ENCODE measurements at places on chromosomes 2 and 18.
A peak's percentile ranks its signal among the peaks of the same experiment; 100 is the strongest.

DNA sequence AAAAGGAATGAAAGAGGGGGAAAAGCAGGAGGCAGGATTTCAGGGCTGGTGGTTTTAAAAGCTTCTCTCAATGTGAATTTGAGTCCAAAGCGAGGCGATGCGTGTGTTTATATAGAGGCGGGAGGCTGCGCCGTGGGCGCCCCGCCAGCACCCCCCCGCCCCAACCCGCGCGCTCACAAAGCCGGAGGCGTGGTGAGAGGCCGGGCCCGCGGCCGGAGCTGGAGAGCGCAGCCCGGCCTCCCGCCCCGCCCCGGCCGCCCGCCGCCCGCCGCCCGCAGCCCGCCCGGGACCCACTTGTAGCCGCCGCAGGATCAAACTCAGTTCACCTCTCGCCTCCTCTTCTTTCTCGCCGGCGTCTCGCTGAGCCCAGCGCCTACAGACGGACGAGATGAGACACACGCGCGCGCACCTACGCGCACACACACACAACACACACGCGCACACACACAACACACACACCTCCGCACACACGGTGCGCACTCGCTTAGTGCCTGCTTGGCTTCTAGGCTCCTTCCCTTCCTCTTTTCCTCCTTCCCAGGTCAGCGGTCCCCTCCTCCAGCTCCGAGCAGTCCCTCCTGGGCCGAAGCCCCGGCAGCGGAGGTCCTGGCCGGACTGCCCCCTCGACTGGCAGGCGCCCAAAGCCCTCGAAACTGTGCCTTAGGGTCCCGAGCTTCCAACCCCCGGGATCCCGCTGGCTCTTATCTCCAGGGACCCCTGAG lies 1.3 kb upstream of the CYP26B1 start:
- peak; percentile 27 for DNase-seq

DNA sequence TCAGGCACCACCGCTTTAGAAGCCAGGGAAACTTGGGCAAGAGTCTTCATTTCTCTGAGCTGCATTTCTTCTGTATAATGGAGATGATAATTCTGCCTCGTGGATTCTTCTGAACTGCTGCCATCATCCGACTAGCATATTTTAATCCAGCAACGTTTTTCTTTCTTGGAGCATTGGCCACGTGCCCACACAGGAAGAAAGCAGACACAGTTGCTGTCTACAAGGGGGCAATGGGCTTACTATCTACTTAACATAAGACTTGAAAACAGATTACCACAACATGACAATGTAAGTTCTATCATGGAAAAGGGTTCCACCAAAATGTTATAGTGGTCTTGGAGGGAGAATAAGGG lies 176.5 kb downstream of the FAM210A start:
- no peak for DNase-seq

DNA sequence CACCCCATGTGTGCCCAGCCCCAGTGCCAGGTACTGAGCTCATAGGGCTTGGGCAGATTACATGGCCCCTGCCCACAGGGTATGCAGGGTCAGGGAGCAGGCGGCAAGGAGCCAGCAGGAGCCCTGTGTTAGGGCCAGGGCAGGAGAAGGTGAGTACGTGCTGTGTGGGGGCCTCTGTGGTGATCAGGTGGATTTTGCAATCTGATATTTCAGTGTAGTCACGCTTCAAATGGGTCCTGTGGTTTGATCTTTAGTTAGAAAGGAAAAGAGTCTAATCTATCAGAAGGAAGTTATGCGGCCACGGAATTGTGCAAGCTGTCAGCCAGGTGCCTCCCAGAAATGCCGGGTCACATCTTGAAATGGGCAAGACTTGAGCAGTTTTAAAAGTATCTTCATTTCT lies 13.9 kb downstream of the UBE2F start:
- no peak for DNase-seq

DNA sequence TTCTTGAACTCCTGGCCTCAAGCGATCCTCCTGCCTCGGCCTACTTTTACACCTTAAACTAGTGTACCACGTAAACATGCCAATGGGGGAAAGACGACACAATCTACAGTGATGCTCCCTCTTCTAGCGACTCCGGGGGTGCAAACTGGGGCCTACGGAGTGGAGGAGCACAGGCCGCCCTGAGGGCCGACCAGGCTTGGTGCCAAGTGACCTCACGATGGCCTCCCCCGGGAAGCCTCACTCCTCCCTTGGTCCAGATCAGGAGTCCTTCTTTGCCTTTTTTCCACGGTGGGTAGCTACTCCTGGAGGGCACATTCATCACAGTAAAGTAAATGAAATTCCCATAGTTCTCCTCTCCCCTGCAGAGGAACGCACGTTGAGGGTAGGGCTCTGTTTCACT lies 73.5 kb downstream of the HNRNPLL start:
- DNase-seq: no peak

DNA sequence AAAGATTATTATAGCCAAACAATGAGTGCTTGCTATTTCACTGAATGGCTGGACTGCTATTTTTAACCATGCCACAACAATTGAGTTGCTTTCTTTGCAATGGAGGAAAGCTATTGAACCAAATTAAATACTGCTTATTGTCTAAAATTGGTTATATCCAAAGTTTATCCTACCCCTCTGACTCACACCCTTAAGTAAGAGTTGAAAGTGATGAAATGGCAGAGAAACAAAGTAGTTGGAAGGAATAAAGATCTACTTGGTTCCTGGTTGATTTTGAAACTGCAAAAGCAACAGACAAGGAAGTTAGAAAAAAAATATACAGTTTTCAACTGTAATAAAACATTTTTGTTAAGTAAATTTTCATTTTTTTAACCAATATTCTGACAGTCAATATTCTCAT lies 47.5 kb downstream of the EML4 start:
- no peak for DNase-seq

GRCh38 chr2:136359121-136359965 lies 241.4 kb upstream of the CXCR4 start:
- DNase-seq: no peak

- no peak for DNase-seq
Observed at GRCh38 chr2:102235491-102235890, 48.7 kb downstream of the IL1RL2 start.

- peak; percentile 10 for DNase-seq
Observed at GRCh38 chr2:39266139-39266805, 22.5 kb upstream of the CDKL4 start.

DNA sequence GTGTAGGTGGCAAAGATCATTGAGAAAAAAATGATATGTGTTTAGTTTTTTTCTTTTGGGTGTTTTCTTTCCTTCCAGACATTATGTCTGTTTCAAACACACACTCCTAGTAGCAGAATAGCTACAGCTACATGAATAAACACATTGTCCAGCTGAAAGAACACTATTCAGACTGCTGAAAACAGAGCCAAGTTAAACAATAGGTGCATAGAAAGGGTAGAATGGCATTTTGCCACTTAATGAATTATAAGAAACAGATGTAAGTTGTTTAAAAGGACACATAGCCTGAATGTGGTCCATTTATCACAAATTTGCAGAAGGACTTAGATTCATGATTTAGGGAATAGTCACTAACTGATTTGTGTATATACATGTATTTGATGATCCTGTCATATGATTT lies 20.1 kb downstream of the CTLA4 start:
- no peak for DNase-seq

GRCh38 chr2:127358971-127359370 lies 28.8 kb downstream of the MAP3K2 start:
- DNase-seq: no peak

DNA sequence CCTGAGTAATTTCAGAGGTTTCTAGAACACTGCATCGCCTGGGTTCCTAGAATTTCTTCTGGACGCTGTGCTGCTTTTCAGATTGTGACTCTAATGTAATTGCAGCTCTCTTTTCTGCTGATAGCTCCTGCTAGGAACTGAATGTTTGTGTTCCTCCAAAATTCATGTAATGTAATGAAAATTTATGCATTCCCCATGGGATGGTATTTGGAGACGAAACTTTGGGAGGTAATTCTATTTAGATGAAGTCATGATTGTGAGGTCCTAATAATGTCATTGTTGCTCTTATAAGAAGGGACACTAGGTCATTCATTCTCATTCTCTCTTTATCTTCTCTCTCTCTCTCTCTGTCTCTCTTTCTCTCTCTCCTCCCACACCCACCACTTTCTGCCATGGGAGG lies 223.9 kb upstream of the DOK6 start:
- DNase-seq: no peak

DNA sequence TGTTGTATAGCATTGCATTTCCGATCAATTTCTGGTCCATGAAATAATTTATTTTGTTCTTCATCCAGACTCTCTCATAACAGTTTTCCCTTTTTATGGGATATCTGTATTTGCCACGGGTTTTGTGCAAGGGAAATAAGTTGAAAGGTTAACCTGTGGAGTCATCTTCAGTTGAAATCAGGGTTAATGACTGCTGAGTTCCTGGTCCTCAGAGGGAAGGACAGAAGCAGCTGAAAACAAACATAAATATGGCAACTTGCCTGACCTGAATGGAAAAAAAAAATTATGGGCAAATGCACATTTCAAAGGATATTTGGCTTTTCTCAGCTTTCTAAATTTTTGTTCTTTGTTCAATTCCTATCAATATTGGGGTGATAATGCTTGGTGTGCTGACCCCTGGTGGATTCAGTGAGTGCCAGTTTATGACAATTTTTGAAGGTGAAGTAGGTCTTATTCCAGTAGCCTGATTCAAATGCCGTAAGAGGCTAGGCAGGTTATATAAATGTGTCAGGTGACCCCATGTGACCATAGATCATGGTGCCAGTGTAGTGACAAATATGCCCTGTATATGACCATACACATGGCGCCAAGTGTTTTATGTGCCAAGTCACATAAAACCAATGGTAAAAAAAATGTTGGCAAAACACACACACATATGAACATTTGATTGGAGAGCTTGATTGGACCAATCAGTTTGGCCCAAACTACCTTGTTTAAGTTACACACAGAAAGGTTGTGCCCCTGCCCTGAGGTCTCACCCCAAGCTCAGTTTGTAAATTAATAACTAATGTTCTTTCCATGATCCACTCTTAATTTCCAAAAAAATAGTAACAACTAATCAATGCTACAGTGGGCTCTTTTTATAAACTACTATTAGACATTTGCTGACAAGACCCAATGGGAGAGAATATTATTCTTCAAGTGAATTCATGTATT lies 47.6 kb upstream of the FAM124B start:
- no peak for DNase-seq

GRCh38 chr2:74002505-74003421 lies 18.1 kb downstream of the TET3 start:
- DNase-seq: peak; percentile 46

DNA sequence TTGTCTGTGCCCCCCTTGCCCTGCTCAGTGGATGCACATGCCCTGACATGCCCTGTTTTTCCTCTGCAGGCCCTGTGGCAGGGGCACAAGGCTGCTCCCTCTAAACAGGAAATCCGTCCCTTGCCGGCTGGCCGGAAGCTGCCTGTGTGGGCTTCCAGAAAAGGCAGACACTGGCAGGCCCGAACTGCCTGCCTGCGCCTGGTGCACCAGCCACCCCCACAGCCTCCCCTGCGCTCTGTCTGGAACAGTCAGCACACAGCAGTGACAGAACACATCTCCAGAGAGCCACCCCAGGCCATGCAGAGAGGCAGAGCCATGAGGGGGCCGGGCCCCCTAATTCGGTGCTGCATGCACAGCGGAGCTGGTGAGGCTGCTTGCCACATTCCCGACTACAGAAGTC lies 33.5 kb downstream of the LOXHD1 start:
- DNase-seq: peak; percentile 8

DNA sequence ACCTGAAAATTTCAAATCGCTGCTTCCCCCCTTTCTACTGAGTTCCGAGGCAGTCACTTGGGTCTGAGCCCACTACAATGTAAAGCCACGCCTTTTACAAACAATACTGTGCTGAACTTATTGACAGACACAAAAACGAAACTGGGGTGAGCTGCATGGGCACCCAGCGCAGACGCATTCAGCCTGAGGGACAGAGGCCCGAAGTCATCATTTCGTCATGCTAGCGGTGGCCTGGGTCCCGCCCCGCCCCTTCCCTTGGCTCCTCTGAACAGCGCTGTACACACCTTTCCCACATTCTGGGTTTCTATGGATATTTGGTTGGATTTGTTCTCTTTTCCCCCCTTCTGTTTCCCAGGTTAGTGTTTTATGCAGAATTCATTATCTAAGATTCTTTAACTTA lies 71.7 kb downstream of the EIPR1 start:
- no peak for DNase-seq

DNA sequence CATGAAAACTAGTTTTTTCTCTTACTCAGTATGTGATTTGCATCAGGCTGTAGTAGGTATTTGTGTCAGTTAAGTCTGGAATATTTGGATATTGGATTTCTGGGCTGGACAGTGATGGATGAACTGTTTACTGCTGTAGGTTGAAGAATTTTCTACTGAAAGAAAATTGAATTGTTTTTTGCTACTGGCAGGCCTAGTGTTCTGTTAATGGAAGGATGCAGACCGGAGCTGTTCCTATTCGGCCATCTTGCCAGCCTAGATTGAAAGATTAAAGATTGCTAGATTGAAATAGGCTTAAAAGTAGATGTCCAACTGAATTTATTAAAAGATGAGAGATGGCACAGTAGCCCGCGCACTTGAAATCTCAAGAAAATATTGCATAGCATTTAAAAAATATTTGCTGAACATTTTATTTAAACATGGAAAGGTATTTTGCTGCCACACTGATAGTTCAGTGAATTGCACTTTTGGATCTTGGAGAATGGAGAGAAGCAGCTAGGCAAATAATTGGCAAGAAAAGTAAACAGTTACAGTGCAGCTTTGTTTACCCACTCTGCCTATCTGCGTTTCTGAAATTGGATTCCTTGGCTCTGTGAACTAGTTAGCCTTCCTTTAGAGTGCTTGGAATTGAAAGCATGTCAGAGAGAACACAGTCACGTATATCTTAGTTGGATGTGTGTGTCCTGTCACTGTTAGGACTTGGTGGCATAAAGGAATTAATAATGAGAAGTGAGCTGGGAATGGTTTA lies 54.1 kb downstream of the EPB41L5 start:
- DNase-seq: no peak

- no peak for DNase-seq
Observed at GRCh38 chr2:133484784-133485183, 83.5 kb downstream of the NCKAP5 start.

DNA sequence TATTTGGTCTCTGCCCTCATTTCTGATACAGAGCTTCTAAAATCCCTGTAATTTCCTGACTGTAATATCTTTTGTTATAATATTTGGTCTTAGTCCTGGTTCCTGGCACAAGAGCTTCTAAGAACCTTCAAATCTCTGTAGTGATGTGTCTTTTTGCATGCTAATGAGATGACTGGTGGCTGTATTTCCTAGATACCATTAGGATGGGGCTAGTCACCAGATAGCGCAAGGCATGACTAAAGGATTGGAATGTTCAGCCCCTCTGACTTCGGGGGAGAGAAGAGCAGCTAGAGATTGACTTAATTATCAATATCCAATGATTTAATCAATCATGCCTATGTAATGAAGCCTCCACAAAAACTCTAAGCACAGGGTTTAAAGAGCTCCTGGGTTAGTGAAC lies 620.8 kb upstream of the ACVR2A start:
- no peak for DNase-seq

GRCh38 chr2:45700407-45701013 lies 49.0 kb downstream of the PRKCE start:
- DNase-seq: no peak

GRCh38 chr2:131426727-131427126 lies 49.2 kb upstream of the TUBA3D start:
- DNase-seq: no peak
